Myocyte (in vitro differentiated cells): ENCODE measurements at places on chromosomes 16 and 17.

DNA sequence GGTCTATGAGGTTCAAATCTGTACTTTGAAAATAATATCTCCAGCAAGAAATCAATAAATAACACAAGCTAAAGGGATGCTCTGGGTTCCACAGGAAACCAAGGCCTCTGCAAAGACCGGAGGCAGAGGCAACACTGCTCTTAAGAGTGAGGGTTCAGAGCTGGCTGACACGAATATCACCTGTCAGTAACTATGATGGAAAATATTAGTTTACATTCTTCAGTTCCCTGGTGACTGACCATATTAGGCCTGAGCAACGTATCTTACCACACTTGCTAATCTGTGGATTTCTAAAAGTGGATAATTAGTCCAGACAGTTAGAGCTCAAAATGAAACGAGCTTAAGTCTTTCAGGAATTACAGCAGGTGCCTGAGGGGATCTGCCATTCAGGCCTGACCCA lies 459.3 kb downstream of the HS3ST3B1 start:
- no peak for DNase-seq

DNA sequence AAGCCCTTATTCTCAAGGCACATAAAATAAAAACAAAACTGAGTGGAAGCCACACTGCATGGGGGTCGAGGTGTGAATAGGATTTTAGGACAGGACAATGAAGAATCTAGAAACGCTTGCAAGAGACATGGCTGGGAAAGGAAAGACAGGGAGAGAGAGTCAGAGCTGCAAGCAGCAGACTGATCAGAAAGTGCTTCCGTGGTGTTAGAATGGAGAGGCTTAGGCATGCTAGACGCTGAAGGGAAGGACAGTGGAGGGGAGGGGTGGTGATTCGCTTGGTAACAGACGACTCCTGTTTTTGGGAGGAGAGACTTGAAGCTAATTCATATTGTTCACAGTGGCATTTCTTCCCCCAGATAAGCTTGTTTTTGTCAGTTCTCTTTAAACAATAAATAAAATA lies 173.5 kb downstream of the AIPL1 start:
- DNase-seq, result no peak

- DNase-seq, result no peak
These were observed 3.9 kb downstream of the CNTROB start for GRCh38 chr17:7935859-7936258.

DNA sequence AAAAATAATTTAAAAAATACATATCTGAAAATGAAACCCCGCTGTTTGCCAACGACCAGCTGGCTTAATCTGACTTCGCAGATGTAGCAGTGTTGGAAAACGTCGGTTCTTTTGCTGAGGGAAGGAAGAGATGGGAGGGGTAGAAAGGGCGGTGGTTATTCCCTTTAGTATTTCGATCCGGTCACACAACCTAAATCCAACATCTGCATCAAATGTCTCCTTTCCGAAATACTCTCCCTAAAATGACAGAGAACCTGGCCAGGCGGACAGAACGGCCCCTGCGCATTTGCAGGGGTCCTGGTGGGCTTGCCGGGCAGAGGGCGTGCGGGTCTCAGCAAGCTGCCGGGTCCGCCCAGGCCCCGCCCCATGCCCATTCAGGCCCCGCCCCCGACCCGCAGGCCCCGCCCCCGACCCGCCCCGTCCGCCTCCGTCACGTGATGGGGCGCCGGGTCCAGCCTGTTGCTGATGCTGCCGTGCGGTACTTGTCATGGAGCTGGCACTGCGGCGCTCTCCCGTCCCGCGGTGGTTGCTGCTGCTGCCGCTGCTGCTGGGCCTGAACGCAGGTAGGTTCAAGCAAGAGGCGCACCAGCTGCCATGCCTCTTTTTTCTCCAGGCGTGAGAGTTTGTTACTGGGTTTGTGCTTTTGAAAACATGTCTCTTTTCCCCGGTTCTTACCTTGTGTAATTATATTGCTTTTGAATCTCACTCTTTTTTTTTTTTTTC lies at the start of gene SCPEP1:
TSS of gene SCPEP1 (plus strand) at position 459 of the 723 bp plus-strand sequence. CDS start at position 488, 29 bp downstream.
- DNase-seq, result peak; percentile 82

DNA sequence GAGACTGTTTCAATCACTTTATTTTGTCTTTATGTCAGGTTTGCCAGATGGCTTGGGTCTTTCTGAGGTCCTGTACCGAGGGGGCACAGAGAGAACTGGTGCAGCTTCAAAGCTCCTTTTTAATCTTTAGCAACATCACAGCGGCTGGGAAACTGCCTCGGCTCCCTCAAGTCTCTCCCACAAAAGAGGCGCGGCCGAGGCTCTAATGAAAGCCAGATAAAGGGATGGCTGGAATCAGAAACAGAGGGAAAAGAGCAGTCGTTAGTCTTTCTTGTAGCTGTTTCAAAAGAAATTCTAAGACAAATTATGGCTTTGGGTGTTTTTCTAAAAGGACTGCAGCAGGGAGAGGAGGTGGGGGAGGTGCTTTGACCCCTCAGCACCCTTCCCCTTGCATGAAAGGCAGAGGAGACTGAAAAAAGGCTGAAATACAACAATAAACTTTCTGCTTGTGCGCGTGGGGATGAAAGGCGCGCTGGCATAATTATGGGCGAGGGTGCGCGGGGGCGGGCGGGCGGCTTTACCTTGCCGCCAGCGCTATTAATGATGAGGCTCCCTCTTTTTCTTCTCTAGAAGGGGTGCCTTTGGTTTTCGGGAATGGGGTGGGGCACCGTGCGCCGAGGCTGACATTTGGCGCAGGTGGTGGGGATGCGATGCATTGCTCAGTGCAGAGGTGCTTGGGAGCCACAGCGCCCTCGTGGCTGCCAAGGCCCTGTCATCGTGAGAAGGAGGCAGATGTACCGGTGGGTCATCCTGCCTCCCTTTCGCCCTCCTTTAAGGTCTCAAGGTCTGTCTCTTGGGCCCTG lies 22.3 kb upstream of the BRD7 start:
- no peak for DNase-seq

GRCh38 chr17:9234389-9234945 lies 213.2 kb downstream of the NTN1 start:
- DNase-seq, result no peak

DNA sequence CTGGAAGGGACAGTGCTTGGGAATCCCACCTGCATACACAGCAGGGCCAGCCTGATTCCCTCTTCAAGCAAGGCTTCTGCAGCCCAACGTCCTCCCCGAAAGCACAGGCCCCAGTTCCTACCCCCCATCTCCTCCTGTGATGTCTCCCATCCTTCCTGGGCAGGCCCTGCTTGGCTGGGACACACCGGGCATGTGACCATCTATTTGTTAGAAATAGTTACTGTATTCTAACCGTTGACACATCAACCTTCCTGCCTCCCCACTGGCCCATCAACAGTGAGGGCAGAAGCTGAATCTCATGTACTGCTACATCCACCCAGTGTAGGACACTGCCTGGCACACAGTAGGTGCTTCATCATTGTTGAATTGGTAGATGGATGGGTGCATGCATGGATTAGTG lies 10.7 kb downstream of the PRR29 start:
- DNase-seq, result no peak

DNA sequence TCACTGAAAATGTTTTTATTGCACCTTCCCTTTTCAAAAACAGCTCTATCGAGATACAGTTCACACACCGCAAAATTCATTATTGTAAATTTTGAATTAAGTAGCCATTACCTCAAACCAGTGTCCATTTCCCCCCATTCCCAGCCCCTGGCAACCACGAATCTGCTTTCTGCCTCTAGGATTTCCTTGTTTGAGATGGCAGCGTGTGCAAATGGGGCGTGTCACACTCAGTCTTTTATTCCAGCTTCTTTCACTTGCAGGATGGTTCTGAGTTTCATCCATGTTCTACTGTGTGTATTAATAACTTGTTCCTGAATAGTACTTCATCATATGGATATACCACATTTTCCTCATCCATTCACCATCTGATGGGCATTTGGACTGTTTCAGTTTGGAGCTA lies 14.8 kb downstream of the ACSF3 start:
- no peak for DNase-seq

DNA sequence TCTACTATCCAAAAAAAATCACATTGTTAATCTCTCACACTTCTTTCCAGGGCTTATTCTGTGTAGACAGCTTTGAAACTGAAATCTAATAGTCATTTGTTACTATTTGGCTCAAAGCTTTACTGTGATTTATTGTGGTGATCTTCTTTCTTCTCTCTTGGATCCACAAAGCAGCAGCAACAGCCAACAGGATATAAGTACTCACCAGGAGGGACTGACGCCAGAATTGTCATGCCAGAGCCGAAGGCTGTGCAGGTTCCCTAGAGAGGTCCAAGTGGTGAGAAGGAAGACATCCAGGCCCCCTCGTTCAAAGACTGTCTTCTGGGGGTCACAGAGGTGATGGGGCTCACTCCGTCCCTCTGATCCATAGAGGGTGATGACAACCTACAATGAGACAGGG lies 33.3 kb downstream of the PKD1L3 start:
- peak; percentile 5 for DNase-seq

DNA sequence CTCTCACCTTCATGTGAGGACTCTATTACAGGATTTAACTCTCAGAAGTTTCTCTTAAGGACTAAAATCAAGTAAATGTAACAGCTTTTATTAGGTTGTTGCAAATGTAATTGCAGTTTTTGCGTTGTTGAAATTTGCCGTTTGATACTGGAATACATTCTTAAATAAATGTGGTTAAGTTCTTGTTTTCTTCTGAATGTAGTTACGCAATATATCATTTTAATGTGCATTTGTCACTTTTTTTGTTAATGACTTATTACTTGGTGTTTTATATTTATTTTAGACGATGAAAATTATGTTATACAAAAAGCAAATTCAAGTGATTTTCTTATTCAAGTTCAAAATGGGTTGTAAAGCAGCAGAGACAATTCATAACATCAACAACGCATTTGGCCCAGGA lies 76.3 kb downstream of the TTC19 start:
- no peak for DNase-seq

DNA sequence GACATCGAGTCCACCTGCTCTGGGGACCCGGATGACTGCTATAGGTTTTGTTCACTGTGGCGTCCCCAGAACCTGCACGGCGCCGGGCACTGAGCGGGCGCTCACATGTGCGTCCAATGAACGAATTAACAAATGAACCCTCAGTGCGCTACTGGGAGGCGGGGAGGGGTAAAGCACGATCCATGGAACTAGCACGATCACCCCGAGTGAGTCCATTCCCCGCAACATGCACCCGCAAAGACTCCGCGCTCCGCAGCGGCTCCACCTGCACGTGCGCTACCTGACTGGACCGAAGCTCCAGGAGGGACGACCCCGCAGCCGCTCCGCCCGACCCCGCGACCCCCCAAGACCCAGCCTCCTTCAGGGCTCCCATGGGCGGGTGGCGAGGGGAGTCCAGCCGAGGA lies 491 bp downstream of the TRAP1 start:
- DNase-seq, result peak; percentile 17

GRCh38 chr16:64138006-64138405 lies 983.9 kb downstream of the CDH11 start:
- DNase-seq, result no peak

DNA sequence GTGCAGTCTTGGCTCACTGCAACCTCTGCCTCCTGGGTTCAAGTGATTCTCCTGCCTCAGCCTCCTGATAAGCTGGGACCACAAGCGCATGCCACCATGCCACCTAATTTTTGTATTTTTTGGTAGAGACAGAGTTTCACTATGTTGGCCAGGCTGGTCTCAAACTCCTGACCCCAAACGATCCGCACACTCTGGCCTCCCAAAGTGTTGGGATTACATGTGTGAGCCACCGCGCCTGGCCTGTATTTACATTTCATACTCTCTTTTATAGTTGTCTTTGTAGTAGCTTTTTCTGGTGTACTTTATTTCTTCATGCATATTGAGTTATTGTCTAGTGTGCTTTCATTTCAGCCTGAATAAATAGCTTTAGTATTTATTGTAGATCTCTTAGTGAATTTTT lies 10.1 kb upstream of the ADORA2B start:
- DNase-seq, result no peak

DNA sequence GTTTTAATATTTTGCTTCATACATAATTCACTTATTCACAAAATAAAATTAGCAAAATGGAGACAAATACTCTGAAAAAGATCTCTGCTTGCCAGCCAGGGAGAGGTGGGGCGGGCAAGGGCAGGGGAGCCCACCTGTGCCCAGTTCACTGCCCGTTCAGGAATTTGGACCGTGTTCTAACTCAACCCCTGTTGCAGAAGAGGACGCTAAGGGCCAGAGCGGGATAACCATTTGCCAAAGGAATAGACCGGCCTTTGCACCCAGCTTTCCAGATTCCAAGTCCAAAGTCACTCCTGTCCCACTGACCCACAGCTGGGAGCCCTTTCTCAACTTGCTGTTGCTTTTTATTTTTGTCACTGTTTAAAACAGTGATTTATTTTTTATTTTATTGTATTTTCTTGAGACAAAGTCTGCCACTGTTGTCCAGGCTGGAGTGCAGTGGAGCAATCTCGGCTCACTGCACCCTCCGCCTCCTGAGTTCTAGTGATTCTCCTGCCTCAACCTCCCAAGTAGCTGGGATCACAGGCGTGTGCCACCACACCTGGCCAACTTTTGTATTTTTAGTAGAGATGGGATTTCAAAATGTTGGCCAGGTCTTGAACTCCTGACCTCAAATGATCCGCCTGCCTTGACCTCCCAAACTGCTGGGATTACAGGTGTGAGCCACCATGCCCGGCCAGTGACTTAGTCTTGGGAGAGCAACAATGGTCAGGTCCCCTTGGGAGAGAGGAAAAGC lies 2.7 kb upstream of the PIEZO1 start:
- DNase-seq, result no peak

- DNase-seq, result no peak
These were observed 186.3 kb downstream of the CPPED1 start for GRCh38 chr16:12617401-12617819.

DNA sequence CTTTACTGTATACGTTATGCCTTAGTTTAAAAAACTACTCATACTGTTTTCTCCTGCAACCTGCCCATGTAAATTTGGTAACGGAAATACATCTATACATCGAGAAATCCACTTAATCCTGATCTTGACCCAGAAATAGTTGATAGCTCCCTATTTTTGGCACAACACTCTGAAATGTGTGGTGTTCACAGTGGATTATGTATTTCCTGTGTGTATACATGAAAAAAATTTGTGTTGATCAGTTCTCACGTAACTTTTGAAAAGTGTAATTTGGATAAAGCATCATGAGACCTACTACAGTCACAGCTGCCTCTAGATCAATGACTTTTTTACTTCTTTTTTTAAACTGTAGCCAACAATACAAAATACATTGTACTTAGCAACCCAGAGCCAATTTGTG lies 90.7 kb downstream of the VMP1 start:
- DNase-seq, result no peak

DNA sequence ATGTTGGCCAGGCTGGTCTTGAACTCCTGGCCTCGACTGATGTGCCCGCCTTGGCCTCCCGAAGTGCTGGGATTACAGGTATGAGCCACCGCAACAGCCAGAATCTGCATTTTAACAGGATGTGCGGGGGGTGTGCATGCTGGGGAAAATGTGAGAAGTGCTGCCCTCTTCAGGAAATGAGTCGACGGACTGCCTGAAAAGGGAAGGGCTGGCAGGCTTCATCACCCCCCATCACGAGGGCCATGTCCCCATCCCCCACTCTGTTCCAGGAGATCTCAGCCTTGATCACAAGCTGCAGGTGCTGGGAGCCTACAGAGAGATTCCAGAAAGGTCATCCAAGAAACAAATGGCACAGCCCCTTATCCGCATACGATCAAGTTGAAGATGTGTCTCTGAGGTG lies 195.3 kb upstream of the RPL38 start:
- DNase-seq, result no peak
